Chondrocyte (in vitro differentiated cells): ENCODE measurements at places on chromosomes 6 and 20. TPM values are rescaled to one million over a fixed set of nuclear protein-coding genes. Genes with fewer than 3 reads are reported as not detected.

The RBPJL gene
- total RNA-seq, result not detected in 3 replicates

The FOXF2 gene
- 0.12 to 0.68 TPM in 2 of 3 replicates, not detected in the other for total RNA-seq

The SCGN gene
- not detected in 3 replicates for total RNA-seq

The RPRD1B gene
- total RNA-seq, result 16.9 to 21.6 TPM (median 19.3 TPM) in 3 replicates

GRCh38 chr6:127341471-127342202 lies 1.8 kb downstream of the ECHDC1 start:
- H3K27ac ChIP-seq, result no peak overlapping the region
- no peaks in the 10 kb centered on the region for H3K27me3 ChIP-seq
- H3K36me3 ChIP-seq, result no peaks in the 10 kb centered on the region
- DNase-seq, result no peak
- no peak overlapping the region for H3K4me3 ChIP-seq
- peaks cover 12% of the 10 kb centered on the region for H3K4me1 ChIP-seq

DNA sequence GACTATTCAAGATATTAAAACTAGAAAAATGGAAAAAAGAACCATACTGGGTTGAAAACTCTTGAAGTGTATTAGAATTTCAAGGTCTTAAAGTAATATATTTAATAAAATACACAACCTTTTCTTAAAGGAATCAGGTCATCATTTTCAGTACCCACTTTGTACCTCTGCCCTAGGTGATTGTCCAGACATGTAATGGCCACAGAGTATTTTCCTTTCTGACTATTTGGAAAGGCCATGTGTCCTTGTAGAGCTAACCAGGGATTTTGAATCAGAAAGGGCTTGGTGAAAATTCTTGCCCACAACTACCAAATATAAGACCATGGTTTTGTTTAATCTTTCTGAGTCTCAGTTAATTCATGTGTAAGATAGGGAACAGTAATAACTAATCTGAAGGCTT lies 91.4 kb upstream of the MLIP start:
- no peak overlapping the region for H3K4me3 ChIP-seq
- no peak overlapping the region for H3K27ac ChIP-seq
- no peaks in the 10 kb centered on the region for H3K36me3 ChIP-seq
- H3K27me3 ChIP-seq, result no peaks in the 10 kb centered on the region
- DNase-seq, result no peak

GRCh38 chr6:168150551-168151320 lies 71.7 kb upstream of the FRMD1 start:
- H3K36me3 ChIP-seq, result no peaks in the 10 kb centered on the region
- peak; percentile 72 for DNase-seq
- no peaks in the 10 kb centered on the region for H3K27me3 ChIP-seq
- no peak overlapping the region for H3K4me3 ChIP-seq
- H3K27ac ChIP-seq, result peak overlapping the region; percentile 54

- DNase-seq, result no peak
- no peaks in the 10 kb centered on the region for H3K27me3 ChIP-seq
- H3K4me1 ChIP-seq, result no peaks in the 10 kb centered on the region
- peaks cover 4% of the 10 kb centered on the region for H3K36me3 ChIP-seq
- H3K4me3 ChIP-seq, result no peak overlapping the region
Observed at GRCh38 chr6:144613859-144614258, 328.7 kb downstream of the UTRN start.

- H3K4me1 ChIP-seq, result peaks cover 32% of the 10 kb centered on the region
- no peak overlapping the region for H3K4me3 ChIP-seq
- no peaks in the 10 kb centered on the region for H3K27me3 ChIP-seq
- H3K27ac ChIP-seq, result no peak overlapping the region
- peaks cover 2% of the 10 kb centered on the region for H3K36me3 ChIP-seq
Observed at GRCh38 chr6:10720265-10720959, 2.5 kb upstream of the TMEM14C start.

- H3K36me3 ChIP-seq, result no peaks in the 10 kb centered on the region
- H3K4me1 ChIP-seq, result no peaks in the 10 kb centered on the region
- H3K4me3 ChIP-seq, result no peak overlapping the region
- H3K27me3 ChIP-seq, result peaks cover 18% of the 10 kb centered on the region
- no peak for DNase-seq
- H3K27ac ChIP-seq, result no peak overlapping the region
Observed at GRCh38 chr6:83467620-83468036, 36.8 kb upstream of the ME1 start.

DNA sequence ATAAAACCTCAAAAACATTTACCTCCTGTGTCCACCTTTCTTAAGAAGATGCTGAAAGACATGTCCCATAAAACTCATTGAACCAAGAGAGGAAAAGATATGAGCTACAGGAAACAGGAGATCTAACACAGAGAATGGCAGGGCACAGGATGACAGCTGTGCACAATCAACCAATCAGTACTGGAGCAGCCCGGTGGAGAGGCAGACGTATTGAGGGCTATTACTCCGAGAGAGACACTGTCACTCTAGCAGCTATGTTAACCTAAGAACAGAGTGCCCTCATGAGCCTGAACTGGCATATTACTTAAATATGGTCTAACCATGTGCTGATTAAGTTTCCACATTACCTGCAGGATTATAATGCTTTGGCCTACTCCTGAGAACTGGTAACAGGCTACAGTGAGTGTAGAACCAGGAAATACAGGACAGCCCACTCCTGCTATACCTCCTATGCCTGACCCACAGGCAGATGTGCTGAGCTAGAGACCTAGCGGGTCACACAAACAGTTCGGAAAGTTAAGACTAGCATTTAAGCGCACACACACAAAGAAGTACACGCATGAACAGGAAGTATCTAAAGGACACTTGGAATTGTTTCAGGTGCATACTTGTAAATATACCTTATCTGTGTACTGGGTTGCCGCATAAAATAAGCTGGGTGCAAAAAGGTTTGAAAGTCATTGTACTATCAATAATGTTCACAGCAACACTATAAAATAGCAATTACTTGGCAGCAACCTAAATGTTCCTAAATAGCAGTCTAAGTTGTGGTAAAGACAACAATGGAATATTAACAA lies 199.3 kb upstream of the SHLD1 start:
- H3K4me3 ChIP-seq, result no peak overlapping the region
- no peak for DNase-seq
- H3K36me3 ChIP-seq, result peaks cover 16% of the 10 kb centered on the region
- H3K27ac ChIP-seq, result no peak overlapping the region

DNA sequence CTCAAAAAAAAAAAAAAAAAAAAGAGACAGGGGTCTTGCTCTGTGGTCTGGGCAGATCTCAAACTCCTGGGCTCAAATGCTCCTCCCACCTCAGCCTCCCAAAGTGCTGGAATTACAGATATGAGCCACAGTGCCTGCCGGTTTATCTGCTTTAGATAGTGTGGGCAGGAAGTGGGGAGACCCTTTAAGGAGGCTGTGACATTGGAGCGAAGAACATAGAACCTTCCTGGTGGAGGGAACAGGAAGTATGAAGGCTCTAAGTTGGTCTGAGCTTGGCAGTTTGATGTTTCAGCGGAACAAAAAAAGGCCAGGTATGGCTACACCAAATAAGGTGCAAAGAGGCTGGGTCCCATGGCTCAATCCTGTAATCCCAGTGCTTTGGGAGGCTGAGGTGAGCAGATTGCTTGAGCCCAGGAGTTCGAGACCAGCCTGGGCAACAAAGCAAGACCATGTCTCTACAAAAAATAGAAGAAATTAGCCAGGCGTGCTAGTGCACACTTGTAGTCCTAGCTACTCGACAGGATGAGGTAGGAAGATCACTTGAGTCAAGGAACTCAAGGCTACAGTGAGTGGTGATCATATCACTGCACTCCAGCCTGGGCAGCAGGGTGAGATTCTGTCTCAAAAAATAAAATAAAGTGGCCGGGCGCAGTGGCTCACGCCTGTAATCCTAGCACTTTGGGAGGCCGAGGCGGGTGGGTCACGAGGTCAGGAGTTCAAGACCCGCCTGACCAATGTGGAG lies 8.7 kb upstream of the ZMYND8 start:
- H3K27ac ChIP-seq, result no peak overlapping the region
- H3K27me3 ChIP-seq, result no peaks in the 10 kb centered on the region
- no peak overlapping the region for H3K4me3 ChIP-seq
- peaks cover 8% of the 10 kb centered on the region for H3K4me1 ChIP-seq
- DNase-seq, result no peak

- DNase-seq, result no peak
- no peak overlapping the region for H3K4me3 ChIP-seq
- peaks cover 75% of the 10 kb centered on the region for H3K36me3 ChIP-seq
- peaks cover 99% of the 10 kb centered on the region for H3K4me1 ChIP-seq
- no peaks in the 10 kb centered on the region for H3K27me3 ChIP-seq
Observed at GRCh38 chr20:10662151-10662550, 11.6 kb downstream of the JAG1 start.

GRCh38 chr6:111215131-111215530 lies 127.8 kb downstream of the SLC16A10 start:
- no peak overlapping the region for H3K27ac ChIP-seq
- no peaks in the 10 kb centered on the region for H3K36me3 ChIP-seq
- no peak overlapping the region for H3K4me3 ChIP-seq
- H3K4me1 ChIP-seq, result peaks cover 3% of the 10 kb centered on the region
- DNase-seq, result no peak

DNA sequence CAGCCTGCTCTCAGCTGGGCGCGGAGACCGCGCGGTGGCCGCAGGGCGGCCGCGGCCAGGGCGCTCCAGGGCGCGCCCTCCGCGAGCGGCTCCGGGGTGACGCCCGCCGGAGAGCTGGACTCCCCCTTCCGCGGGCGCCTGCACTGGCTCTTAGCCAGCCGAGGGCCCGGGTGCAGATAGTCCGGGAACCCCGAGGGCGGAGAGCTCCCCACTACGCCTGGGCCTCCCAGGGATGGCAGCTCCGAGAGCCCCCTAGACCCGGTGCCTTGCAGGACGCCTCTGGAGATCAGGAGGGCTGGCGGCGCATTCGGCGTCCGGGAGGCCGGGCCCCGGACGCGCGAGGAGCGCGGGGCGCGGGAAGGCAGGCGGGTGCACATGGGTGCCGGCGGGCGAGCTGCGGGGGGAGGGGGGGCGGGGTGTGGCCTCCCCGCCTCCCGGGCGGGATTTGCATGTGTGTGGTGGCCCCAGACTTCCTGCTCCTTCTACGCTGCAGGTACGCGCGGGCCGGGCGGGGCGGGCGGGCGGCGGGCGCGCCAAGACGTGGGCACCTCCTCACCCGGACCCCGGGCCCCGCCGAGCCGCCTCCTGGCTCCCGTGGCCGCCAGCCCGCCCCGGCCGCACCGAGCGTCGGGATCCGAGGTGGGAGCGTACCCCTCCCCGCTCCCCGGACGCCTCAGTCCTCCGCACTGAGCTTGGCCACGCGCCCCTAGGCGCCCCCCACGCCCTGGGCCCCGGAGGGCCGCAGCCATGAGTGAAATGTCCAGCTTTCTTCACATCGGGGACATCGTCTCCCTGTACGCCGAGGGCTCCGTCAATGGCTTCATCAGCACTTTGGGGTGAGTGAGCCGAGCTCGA lies at the start of gene ITPR3:
Gene ITPR3, plus strand, starts transcription at position 467 of the 855 bp plus-strand sequence. Its CDS starts 281 bp downstream, at position 748.
- no peak within 1 kb of the TSS for H3K27ac ChIP-seq
- no peaks in the 10 kb centered on the region for H3K27me3 ChIP-seq
- no peak for DNase-seq
- H3K36me3 ChIP-seq, result no peaks in the 10 kb centered on the region

- H3K27ac ChIP-seq, result peak overlapping the region; percentile 92
- DNase-seq, result no peak
- H3K4me3 ChIP-seq, result peak overlapping the region; percentile 79
- peaks cover 2% of the 10 kb centered on the region for H3K36me3 ChIP-seq
Observed at GRCh38 chr6:159169557-159170332, 545 bp downstream of the FNDC1 start.
